Stimulated activated CD8-positive, alpha-beta memory T cell treated with anti-CD3 and anti-CD28 coated beads, Interleukin-4, amount 100 ng/mL, for 4 hours (primary cell): ENCODE measurements at places on chromosomes 2 and 18.

DNA sequence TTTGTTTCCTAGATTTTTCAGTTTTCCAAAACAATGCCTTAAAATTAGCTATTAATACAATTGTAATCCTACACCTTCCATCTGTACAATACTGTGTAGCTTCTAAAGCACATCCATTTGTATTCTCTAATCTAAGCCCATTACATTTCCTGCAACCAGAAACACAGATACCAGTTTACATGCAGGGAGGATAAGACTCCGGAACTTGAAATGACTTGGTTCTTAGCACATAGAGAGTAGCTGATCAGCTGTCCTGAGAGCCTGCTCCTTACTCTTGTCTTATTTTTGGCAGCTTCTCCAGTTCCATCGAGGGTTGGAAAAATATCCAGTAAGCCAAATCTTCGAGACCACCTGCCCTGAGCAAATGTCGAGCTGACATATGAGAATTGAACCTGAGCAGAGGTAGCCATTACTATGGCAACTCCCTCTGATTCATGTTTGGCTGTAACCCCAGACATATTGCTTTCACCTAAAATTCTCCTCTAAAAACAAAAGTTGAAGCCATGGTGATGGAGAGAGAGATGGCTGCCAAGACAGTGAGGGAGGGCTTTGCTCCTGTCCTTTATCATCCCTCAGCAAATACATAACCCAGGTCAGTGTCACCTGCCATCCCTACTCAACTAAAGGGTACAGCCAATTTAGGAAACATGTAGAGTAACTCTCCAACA, 542.8 kb downstream of the IRS1 start:
- DNase-seq = no peak

DNA sequence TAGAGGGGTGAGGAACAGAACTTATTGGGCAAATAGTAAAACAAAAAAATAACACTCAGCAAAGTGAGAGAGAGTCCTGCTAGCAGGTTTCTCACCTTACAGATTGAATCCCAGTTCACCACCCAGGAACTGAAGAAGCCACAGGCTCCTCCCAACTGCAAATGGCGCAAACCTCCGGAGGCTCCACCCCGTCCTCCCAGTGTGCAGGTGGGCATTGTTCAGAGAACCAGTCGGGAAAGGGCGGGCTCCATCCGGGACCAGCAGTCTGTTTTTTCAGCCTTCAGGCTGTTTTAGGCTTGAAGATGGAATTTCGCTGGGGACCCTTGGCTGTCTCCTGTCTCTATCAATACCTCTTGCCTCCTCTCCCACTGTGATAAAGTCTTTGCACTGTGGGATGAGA, 317.5 kb downstream of the PARD3B start:
- no peak for DNase-seq

GRCh38 chr2:205765151-205765550, 82.8 kb downstream of the NRP2 start:
- DNase-seq = no peak

- DNase-seq = no peak
Observed at GRCh38 chr2:205785507-205786260, 103.4 kb downstream of the NRP2 start.

DNA sequence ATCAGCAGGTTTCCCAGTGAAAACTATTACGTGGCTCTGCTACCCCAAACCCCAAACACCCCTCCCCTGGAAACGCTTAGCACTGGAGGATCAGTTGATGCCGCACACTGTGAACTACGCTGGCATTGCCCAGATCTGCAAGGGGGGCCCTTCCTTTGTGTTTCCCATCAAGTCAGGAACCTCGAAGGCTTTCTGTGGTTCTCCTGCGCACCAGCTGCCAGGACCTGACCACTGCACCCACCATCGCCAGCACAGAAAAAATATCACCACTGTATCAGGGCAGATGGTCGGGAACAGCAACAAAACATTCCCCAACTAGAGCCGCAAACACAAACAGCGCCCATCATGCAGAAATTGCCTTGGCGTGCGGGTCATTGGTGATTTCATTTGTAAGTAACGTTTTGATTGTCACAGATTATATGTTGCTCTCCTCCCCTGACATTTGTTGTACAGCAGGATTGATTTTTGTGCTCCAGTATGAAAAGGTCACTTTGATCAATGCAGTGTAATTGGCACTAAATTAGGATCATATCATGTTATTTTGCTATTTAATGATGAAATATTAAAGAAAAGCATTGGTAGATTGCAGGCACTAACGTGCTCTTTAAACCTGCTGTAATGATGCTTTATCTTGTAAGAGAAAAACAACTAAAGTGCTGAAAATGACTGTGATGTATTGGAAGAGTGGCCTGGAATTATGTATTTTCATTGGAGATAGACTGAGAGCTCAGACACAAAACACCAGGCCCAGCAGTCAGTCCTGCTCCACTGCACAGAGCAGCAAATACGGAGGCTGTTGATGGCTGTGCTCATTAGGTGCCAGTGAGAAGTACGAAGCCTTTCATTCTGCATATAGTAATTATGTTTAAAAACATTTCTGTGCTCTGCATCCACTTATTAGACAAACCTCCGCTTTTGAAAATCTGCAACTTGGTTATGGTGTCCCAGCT, 833.2 kb upstream of the SALL3 start:
- DNase-seq = no peak

DNA sequence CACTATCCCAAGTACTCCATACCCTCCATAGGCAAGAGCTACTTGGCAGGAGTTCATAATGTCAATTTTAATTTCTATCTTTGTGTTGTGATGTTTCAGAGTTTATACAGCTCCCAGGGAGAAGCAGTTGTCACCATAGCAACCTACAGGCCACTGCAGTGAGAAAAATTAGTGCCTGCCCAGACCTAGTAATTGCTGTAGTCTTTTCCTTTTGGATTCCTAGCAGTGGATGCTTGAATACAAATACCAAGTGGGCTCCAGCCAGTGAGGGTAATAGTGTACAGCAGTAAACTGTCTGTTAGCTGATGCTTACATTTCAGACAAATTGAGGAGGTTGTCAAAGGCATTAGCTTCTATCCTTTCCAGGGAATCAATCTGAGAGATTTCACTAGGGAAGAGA, 26.7 kb downstream of the LHCGR start:
- no peak for DNase-seq

DNA sequence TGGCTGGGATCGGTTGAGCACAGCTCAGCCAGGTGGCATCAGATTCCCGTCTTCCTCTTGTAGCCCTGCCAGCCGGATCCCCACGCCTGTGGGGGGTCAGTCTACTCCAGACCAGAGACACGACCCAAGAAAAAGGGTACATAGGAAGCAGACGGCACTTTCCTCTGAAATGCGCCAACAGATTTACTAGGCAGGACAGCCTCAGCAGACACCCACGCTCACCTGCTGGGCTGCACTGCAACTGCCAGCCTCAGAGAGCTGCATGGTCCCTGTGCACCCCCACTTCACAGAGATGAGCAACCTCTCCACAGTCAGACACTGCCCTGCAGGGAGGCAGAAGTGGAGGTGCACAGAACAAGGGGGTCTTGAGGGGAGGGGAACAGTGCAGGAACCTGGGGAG, 75.7 kb upstream of the OTOS start:
- DNase-seq = no peak
